Stimulated activated CD4-positive, alpha-beta T cell treated with anti-CD3 and anti-CD28 coated beads, Interleukin-12 subunit alpha, Interleukin-12 subunit beta, amount 100 ng/mL, for 24 hours (primary cell): ENCODE measurements at places on chromosomes 6 and 20.

GRCh38 chr6:131317516-131317915, 182.2 kb downstream of the AKAP7 start:
- DNase-seq: no peak

DNA sequence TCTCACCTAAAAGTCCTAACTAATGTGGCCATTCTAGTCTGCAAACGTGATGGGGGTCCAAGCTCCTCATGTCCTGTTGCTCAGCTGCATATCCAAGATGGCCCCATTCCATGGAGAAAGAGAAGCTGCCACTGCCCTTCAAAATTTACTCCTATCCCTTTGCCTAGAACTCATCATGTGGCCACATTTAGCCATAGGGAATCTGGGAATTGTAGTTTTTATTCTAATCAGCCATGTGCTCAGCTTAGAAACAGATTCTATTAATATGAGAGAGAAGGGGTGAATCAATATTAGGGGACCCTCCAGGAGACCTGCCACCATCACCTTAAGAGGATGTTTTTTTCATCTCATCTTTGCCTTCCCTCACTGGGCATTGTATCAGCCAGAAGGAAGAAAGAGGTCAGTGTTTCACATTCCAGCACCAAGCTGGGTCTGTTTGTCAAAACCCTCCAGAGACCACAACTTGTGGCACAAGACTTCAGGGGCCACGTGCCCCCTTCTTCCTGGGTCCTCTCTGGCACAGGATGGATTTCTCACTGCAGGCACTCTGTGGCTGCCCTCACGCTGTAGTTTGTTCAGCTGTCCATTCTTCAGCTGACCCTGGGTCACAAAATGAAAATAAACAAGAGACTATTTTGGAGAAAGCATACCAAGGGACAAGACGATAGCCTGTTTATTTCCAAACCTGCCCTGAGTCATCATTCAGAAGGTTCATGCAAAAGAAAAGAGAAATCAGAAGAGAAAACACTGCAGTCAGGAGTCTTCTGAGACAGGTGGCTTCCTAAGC, 172.0 kb downstream of the EYA2 start:
- DNase-seq: no peak

DNA sequence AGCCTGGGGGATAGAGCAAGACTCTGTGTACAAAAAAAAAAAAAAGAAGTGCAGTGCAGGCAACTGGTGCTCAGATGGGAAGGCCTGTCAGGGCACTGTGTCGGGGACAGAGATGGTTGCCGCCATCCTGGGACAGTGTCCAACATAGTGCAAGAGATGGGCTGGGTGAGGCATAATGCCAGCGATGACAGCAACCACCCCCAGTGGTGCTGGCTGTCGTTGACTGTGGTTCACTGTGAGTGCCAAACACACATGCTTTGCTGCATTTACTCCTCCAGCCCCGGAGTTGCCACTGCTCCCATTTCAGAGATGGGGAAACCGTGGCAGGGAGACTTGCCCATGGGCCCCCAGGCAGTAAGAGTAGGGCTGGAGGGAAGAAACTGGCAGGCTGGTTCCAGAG, 5.2 kb upstream of the C20orf203 start:
- DNase-seq: no peak

DNA sequence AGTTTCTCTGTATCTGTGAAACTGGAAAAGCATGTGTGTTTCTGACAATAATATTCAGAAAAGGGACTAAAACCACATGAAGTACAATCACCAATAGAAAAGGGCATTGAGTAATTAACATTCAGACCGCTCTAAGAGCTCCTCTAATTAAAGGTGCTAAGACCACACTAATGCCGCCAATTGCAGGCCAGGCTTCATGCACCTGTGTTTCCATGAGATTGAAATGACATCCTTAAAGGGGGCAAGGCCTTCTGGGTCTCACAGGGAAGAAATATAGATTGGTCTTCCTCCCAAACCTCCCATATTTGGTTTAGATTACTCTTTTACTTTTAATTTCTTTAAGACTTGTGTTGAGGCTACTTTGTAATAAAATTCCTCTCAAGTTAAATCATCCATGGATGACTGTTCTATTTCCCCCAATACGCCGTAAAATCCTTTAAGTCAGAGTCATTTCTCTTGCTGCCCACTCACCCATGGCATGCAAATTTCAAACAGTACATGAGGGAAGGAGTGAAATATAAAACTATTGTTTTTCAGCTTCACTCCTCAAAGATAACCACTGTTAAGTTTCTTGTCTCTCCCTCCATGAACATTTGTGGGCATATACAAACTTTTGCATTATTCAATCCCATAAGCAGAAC, 110.6 kb downstream of the UBE3D start:
- DNase-seq: no peak

GRCh38 chr20:49697071-49697470, 16.6 kb downstream of the B4GALT5 start:
- no peak for DNase-seq

- DNase-seq: no peak
Measured at GRCh38 chr6:102853249-102853955, 1459.9 kb downstream of the GRIK2 start.

DNA sequence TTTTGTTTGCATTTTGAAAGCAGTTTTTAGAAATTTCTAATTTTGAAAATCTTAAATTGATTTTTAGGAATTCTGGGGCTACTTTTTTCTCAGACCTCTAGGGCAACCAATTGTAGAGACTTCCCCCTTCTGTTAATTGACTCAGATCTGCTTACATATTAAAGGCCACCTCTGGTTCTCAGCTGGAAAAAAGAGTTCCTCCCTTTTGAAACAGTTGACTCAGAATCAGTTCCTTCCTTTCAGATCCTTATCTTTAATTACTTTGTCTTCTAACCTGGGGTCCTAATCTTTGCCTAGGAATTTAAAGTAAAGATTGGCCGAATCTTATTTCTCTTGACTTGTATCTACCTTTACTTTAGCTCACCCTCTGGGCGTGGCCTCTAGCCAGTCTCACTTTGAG, 146.8 kb downstream of the LAMA2 start:
- DNase-seq: no peak

- no peak for DNase-seq
Measured at GRCh38 chr6:5524110-5524509, 262.8 kb downstream of the FARS2 start.

DNA sequence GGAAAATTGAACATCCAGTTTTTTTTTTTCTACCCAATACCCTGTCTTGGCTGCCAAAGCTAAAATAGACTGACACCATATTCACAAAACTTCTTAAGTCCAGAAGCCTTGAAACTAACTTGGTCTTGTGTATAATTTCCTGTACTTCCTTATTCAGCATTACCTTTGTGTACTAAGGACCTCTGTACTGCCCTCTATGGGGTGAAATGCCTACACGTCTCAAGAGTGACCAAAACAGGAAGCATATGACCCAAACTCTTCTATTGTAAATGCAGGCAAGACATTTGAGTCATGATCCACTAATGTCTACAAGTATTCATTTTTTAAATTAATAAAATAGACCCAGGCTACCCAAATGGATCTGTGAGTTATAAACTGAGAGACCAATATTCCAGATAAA, 50.4 kb downstream of the HMGCLL1 start:
- no peak for DNase-seq

GRCh38 chr6:105641504-105641903, 238.6 kb upstream of the PREP start:
- DNase-seq: no peak

DNA sequence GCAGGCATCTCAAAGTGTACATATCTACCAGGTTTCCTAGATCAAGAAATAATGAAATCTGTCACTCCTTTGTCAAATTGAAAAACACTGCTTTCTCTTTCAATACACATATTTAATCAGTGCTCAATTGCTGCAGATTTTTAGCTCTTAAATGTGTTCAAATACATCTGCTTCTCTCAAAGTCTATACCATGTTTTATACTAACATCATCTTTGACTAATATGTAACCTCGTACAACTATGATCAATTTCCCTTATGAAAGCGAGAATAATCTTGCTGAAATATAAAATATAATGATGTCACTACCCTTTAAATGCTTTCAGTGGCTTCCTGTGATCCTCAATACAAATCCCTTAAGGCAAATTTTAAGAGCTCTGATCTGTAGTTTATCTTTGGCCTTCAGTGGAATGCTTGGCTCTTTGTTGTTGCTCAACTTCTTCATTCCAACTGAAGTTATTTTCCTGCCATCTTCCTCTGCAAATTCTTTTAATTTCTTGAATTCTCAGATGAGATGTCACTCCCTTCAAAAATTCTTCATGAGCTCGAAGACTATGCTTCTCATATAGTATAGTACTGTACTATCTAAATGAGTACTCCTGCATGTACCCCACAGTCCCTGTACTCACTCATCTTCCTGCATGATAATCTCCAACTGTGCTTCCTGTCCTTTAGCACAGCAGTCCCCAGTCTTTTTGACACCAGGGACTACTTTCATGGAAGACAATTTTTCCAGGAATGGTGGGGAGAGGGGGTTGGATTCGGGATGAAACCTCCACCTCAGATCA, 545.1 kb upstream of the GJE1 start:
- no peak for DNase-seq

GRCh38 chr6:114997813-114998292, 655.0 kb upstream of the HS3ST5 start:
- no peak for DNase-seq

GRCh38 chr6:42429042-42429585, 22.6 kb downstream of the TRERF1 start:
- DNase-seq: no peak

- no peak for DNase-seq
Measured at GRCh38 chr6:41653691-41654090, 15.4 kb downstream of the MDFI start.

DNA sequence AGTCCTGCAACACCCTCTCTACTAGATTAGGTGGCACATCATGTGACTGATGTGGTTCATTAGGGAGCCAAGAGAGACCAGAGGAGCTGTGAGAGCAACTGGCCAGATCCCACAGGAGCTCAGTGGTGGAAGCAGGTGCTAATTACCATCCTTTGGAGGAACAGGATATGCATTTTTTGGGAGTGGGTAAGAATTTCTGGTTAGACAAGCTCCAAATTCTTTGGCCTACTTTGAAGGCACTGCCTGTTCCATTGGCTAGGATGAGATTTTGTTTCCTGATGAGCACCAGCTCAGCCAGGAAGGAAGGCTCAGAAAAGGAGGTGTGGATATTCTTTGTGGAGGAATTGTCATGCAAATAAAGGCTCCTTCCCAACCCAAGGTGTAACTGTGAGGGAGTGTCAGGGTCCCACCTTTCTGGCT, 130.3 kb upstream of the BMP2 start:
- no peak for DNase-seq

GRCh38 chr6:16136091-16136490, 7.2 kb downstream of the MYLIP start:
- DNase-seq: no peak
